ENCODE measurements at places on chromosomes 16 and 17. TPM values are rescaled to one million over a fixed set of nuclear protein-coding genes. Genes with fewer than 3 reads are reported as not detected.

RAD51D gene
- total RNA-seq = 7.3 TPM

HERPUD1 gene
- total RNA-seq = 118 TPM

EDC4 gene
- total RNA-seq = 54.0 TPM

MON1B gene
- 26.7 TPM for total RNA-seq

CD300H gene
- total RNA-seq = not detected

All from ovary (tissue), 10 donors.